ENCODE measurements at places on chromosomes 12 and 14. TPM values are rescaled to one million over a fixed set of nuclear protein-coding genes. Genes with fewer than 3 reads are reported as not detected.

PRB2 gene
- not detected for total RNA-seq

CLEC14A gene
- 0.54 TPM for total RNA-seq

OASL gene
- total RNA-seq = 1.5 TPM

SCN8A gene
- total RNA-seq = 42.1 TPM

AKAP5 gene
- 0.39 TPM for total RNA-seq

Data from articular chondrocyte of knee joint (primary cell).